ENCODE measurements at places on chromosomes 16 and 17.

DNA sequence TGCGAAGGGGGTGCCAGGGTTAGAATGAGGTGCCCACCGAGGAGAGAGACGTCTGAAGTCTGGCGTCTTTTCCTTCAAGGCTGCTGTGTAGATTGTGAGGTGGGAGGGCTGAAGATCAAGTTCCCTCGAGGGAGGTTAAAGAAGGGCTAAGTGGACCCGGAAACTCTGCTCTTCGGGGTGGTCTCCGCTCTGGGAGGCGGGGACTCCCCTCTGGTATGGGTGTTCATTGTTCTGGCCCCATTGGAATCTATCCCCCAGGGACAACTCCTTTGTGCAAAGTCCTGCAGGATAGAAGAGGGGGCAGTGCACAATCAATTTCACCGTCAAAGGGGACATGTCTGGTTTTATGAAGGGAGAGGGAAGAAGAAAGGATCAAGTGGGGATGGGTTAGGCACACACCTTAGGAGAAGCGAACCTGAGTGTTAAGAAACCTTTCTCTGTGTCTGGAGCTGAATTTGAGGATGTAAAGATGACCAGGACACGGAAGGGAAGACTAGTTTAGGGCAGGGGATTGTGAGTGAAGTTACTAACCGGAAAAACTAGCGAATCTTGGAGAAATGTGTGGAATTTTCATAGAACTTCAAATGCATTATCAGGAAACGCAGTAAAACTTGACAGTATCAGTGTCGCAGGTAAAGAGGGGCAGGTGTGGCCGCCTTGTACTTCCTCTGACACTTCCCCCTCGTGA is 809 bp upstream of the RAB34 start:
- DNase-seq, result no peak

DNA sequence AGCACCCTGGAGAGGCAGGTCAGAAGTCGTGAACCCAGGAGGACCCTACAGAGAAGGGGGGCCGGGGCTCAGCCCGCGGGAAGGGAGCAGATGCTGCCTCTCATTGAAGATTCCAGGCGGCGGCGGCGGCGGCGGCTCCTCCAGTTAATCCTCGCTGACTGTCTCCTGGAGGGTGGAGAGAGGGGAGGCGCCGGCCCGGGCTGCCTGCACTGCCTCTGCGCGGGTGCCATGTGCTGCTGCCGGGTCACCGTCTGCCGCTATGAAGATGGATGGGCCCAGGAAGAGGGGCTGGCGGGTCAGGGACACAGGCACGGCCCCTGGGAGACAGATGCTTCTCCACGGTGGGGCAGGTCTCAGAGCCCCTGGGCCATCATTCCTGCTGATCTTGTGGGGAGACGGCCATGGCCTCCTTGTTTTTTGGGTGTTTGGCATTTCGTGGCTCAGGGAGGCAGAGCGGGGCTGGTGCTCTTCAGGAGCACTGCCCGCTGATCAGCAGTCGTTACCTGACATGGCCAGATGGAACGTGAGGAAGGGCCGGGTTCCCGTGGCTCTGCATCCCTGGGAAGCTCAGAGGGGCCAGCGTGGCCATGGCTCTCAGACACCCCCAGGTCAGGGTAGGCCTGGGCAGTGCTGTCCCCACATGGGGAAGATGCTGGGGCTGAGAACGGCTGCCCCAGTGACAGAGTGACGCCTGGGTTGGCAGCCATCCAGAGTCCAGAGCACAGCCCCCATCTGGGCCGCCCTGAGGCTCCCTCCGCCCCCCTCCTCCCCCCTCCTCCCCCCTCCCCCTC is 36.1 kb downstream of the GINS2 start:
- no peak for DNase-seq

DNA sequence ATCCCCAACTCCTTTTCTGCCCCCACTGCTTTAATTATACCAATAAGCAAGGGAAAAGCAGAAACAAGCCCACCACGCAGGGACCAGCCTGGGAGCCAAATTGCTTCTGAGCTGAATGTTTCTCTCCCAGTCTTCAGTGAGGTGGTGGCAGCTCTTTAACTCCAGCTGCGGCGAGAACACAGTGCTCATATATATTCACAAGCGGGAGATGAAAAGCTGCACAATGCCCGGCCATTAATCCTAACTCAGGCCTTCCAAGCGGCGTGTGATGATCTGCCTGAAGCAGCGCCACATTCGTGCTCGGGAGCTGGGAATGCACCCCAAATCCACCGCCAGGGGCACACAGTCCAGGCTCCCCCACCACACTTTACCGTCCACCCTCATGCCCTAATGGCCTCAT is 203.7 kb upstream of the SDK2 start:
- no peak for DNase-seq

- DNase-seq, result no peak
These were observed 2.4 kb upstream of the USP36 start for GRCh38 chr17:78842881-78843565.

DNA sequence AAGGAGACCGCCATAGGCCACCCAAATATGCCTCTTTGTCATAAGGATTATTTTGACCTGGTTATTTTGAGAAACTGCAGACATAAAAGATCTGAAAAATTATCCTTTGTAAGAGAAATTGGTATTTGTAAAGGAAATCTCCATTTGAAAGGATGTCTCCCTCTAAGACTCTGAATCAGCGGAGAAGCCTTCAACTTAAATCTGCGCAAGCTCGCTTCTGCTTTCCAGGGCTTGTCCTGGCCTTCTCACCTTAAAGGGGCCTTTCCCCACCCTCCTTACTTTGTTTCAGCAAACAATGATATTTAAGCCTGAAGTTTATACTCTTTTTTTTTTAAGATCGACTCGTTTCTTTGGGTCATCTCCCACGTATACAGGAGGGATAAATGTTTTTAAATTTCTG is 34.5 kb downstream of the HSBP1 start:
- no peak for DNase-seq

GRCh38 chr16:84449156-84450140 is 55.0 kb downstream of the MEAK7 start:
- DNase-seq, result no peak

DNA sequence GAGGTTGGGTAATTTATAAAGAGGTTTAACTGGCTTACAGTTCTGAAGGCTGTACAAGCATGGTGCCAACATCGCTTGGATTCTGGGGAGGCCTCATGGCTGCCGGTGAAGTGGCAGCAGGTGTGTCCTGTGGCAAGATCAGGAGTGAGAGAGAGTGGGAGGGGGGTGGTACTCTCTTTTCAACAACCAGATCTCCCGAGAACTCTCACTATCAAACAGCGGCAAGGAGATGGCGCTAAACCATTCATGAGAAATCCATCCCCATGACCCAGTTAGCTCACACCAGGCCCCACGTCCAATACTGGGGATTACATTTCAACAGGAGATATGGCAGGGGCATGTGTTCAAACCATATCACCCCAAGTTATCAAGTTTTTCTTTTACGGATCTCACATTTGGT is 44.0 kb upstream of the CBX4 start:
- no peak for DNase-seq

GRCh38 chr17:67212231-67212630 is 32.8 kb downstream of the HELZ start:
- no peak for DNase-seq

All from NT2/D1 (cell line).